ENCODE measurements at places on chromosomes 3 and 15.

GRCh38 chr3:28699283-28699682 lies 350.7 kb upstream of the AZI2 start:
- DNase-seq = no peak

GRCh38 chr3:134251731-134252391 lies 1.2 kb upstream of the RYK start:
- no peak for DNase-seq

DNA sequence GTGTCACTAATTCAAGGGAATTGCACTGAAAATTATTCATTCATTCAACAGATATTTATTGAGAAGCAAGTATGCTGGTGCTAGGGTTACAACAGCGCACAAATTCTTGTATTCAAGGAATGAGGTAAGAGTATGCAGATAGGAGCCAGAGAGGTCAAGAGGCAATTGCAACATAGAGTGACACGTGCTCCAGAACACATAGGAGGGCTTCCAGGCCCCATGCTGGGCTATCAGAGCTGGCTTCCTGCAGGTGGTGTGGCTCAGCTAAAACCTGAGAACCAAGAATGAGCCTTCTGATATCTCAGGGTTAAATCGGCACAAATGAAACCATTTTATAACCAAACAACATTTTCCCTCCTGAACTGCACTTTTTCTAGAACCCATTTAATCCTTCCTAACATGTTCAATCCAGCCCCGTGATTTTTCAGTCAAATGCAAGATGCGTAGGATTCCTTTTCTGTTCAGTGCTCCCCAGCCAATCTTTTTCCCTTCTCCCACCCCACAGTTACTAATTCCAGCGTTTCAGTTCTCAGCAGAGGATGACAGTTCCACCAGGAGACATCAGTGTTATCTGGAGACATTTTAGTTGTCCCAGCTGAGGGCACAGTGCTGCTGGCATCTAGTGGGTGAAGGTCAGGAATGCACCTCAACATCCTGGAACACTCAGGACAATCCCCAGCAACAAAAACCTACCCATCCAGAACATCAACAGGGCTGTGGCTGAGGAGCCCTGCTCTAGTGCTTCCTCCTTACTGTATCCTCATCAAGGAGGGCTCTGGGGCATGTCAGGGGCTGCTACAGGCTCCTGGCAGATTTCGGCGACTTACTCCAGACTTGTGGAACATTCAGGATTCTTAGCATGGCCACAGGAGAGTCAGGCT lies 13.1 kb downstream of the CCR5AS start:
- no peak for DNase-seq

DNA sequence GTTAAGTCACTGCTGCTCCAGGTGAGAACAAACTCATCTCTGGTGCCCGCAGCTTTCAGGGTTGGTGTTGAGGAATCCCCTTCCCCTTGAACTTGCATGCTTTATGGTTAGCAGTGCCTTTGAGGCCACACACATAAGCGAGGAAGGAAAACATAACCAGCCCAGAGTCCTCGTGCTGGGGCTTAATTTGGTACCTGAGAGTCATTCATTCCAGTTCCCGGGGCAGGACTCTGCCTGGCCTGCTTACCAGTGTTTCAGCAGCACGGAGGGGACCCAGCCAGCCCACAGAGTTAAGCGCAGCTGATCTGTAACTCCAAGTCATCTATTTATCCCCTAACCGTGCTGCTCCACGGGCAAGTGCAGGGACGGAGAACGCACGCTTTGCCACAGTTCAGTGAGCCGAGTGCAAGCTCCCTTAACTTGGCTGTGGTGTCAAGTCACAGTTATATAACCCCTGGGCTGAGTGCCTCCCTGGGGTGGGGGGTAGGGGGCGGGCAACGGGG lies 302.3 kb upstream of the ICE2 start:
- DNase-seq = no peak

DNA sequence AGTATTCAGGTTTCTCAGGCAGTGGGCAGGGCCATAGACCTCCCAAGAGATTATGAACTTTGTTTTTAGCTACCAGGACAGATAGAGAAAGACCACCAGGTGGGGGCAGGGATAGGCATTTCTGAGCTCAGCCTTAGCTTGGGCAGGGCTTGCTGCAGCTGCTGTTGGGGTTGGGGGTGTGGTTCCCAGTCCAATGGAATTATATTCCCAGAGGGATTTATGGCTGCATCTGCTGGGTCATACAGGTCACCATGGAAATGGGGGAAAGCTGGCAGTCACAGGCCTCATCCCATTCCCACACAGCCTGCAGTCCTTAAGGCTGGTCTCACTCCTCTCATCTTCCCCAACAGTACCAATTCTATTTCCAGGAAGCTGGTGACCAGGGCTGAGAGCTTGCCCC lies 144.6 kb upstream of the ZPLD1 start:
- DNase-seq = no peak

DNA sequence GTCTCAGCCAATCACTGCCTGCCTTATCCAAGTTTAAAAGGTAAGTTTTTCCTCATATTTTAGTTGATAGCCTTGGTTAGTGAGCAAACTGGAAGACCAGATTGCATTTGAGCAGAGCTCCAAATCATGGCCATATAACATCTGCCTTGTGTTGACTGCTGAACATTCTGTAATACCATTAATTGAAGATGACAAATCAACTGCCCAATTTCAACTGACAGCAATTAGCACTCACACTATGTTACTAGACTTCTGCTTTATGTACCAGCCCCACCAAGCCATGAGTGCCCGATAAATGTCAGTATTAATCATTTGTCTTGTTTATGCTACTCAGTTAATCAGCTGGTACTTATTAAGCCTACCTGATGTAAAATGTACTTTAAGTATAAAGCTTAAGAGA lies 83.1 kb downstream of the CGGBP1 start:
- no peak for DNase-seq

DNA sequence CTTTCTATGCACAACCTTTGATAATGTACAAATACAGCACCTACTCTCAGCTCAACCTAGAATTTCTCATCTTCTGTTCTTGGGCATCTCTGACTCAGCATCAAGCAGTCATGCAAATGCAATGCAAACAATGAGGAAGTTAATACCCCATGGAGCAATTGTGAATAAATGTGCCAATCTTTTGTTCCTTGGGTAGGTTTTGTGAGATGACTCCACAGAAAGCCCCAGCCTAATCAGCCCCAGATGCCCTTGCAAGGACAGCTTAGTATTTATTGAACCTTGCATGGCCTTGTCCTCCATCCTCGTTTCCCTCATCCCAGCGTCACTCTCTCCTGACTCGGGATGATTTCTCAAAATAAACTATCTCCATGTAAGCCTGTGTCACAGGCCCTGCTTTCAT lies 494.7 kb upstream of the NECTIN3 start:
- no peak for DNase-seq

- DNase-seq = no peak
Observed at GRCh38 chr15:96270581-96271172, 59.8 kb upstream of the NR2F2 start.

DNA sequence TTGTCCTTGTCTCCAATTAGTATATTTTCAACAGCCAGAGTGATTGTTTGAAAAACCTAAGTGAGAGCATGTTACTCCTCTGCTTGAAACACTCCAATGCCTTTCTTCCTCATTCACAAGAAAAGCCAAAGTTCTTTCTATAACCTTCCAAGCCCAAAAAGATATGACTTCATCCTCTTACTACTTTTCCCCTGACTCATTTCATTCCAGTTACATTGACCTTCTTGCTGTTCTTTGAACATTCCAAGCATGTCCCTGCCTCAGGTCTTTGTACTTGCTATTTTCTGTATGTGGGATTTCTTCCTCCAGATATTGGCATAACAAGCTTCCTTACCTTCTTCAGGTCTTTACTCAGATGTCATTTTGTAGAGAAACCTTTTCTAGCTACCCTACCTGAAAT lies 28.3 kb downstream of the EHHADH start:
- DNase-seq = no peak

All from GM13977 (cell line).